ENCODE measurements at places on chromosomes 4 and X.

DNA sequence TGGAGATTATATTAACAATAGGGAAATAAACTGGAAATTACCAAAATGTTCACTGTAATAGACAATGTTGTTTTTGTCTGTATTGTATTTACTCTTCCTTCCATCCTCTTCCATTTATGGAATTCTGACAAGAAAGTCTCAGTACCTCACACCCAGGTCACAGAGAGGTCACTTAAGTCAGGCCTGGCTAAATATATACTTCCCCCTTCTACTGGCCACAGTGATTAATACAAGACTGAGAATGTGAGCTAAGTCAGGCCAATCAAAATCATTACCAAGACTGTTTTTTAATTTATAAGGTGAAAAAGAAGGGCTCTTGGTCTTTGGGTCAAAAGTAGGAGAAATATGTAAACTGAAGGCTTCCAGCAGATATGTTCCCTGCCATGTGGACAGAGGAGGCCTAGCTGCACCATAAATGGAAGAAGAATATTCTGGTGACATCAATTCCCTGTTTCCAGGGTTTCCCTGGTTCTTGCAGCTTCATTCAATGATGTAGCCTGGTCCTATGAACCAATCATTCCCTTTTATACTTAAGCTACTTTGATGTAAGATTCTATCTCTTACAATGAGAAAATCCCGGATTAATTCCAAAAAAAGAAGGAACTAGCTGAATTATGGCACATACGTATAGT is 64.3 kb downstream of the LRBA start:
- no peak for DNase-seq

DNA sequence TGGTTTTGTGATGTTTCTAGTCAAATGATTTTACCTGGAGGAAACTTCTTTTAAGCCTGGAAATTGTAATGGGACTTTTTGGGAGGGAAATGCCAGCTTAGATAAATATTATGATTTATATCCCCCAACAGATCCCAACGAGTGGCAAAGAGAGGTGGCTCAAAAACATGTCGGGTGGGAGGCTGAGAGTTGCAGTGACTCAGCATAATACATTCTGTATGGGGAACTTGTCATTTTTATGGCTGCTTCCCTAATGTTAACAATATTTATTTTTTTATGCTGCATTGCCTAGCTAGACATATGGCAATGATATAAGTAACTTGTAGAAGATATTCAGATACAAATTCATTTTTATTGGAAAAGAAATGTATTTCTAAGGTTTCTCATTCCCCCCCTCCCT is 219.0 kb downstream of the ARHGAP10 start:
- DNase-seq, result no peak

DNA sequence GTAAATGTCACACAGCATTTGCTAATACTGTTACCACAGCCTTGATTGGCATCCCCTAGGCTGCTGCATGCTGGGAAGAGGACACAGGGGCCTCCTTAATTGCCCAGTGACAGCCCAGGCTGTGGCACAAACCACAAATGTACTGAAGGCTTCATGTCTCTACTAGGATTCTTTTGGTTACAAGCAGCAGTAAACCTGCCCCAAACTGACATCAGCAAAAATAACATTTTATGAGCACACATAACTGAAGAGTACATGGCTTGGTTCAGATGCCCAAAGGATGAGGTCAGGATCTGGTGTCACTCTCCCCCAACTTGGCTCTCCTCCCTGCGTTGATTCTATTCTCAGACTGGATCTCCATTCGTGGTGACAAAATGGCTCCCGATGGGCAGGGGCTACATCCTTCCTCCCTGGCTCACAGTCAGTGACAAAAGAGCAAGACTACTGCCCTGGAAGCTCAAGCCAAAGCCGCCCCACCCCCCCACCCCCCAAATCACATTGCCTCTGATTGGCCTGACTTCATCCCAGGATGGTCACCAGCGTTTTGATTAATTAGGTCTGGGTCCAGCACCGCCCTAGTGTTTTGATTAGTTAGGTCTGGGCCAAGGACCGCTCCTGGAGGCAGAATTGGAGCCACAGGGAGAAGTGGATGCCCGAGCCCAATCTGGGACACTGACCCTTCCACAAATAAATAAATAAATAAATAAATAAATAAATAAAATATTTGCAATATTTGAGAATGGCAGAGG is 180.5 kb upstream of the RBPJ start:
- DNase-seq, result peak; percentile 22

- DNase-seq, result no peak
Measured at GRCh38 chrX:24988314-24988713, 27.5 kb downstream of the ARX start.

GRCh38 chr4:86508436-86508835 is 85.7 kb upstream of the PTPN13 start:
- DNase-seq, result no peak

DNA sequence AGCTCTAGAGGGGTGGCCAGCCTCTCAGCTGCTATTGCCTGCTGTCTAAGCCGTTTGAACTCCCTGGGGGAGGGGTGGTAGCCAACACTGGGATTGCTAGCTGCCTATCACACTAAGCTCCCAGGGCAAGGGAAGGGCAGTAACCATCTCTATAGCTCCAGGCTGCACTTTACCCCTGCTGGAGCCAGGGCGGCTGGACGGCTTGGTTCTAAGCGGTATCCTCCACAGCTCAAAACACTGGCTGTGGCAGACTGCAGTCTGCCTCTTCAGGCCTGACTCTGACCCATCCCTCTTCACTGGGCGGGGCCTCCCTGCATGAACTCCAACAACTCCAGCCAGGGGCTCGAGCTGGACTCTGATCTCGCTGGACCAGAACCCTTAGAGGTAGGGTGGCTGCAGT is 55.3 kb upstream of the GNRHR start:
- no peak for DNase-seq

- no peak for DNase-seq
Measured at GRCh38 chr4:13285336-13285735, 198.8 kb downstream of the RAB28 start.

DNA sequence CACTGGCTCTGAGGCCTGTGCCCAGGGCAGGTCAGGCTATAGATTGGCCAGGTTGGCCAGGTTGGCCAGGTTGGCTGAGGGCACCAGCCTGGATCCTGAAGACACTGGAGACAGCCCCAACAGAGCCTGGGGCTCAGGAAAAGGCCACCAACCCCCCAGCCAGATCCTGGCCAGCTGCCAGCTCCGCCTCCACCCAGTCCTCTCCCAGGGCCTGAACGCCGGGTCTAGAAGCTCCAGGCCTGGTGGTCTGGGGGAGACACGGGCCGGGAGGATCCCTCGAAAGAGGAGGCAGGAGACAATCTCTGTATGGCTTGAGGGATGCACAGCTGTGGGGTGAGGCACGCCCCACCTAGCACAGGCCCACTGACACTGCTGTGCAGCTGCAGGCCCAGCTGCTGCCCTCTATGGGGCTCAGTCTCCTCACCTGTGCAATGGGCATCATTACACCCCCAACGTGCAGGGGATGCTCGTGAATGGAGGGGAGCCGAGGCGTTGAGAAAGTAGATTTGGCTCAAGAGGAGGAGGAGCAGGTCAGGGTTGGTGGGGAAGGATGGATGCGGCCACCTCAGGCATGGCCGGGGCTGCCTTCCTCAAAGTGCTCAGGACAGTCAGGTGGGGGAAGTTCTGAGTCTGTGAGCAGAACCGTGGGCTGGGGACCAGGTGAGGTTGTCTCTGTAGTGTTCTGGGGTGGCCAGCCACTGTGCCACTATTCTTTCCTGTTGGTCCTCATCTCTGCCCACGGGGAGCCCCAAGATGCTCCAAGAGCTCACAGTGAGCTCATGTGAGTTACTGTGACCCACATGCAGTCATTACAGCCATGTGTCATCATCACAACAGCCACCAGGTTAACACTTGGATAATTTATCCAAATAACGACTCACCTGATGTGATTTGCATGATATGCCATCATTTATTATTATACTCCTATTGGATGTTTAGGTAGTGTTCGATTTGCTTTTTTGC is 10.8 kb upstream of the GAGE10 start:
- no peak for DNase-seq
